Keratinocyte (primary cell): ENCODE measurements at places on chromosomes 5 and 9.

GRCh38 chr5:163350083-163350482 is 87.3 kb upstream of the CCNG1 start:
- DNase-seq, result no peak

GRCh38 chr5:170139786-170140335 is 34.2 kb downstream of the FOXI1 start:
- no peak for DNase-seq

GRCh38 chr5:133731951-133732350 is 119.6 kb upstream of the FSTL4 start:
- no peak for DNase-seq

GRCh38 chr5:149406203-149406978 is 27.3 kb upstream of the IL17B start:
- no peak for DNase-seq

- DNase-seq, result no peak
Observed at GRCh38 chr5:125746917-125747316, 676.3 kb upstream of the GRAMD2B start.

GRCh38 chr9:6109571-6109970 is 94.1 kb upstream of the RANBP6 start:
- DNase-seq, result no peak

GRCh38 chr9:99076483-99077171 is 28.3 kb upstream of the TGFBR1 start:
- DNase-seq, result no peak

DNA sequence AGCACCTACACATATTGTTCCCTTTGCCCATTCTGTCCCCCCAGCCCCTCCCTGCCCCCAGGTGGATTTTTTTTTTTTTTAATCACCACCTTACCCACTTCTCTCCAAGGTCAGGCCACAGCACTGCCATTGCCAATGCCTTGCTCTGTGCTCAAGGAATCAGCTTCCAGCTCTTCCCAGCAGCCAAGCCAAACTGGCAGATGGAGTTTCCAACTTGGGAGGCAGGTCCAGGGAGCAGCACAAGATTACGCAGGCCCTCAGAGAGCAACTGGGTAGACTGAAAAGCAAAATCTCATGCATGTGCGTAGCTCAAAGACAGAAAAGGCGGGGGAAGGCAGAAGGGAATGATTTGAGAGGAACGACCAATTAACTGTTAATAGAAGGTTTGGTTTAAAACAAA is 15.1 kb downstream of the GRHPR start:
- no peak for DNase-seq

DNA sequence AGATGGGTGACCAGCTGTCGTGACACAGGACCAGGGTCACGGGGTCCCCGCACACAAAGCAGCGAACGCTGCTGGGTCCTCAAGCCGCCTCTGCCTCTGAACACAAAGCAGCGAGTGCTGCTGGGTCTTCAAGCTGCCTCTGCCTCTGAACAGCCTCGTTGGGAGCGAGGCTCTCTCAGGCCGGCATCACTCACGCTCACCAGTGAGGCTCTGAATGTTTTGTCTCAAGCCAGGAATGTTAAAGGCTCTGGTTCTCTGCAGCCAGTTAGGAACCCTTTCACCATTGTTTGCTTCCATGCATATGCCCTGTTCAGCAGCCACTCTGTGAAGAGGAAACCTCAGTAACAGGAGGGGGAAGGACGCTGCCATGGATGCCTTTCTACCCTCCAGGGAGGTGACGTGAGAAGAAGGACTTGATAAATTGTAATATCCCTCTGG is 82.7 kb upstream of the TAF11L2 start:
- no peak for DNase-seq

- DNase-seq, result peak; percentile 7
Observed at GRCh38 chr5:68369023-68369359, 153.4 kb downstream of the PIK3R1 start.

- no peak for DNase-seq
Observed at GRCh38 chr5:76050134-76050533, 33.0 kb upstream of the SV2C start.

GRCh38 chr9:30915451-30915850 is 1469.0 kb upstream of the ACO1 start:
- DNase-seq, result no peak

DNA sequence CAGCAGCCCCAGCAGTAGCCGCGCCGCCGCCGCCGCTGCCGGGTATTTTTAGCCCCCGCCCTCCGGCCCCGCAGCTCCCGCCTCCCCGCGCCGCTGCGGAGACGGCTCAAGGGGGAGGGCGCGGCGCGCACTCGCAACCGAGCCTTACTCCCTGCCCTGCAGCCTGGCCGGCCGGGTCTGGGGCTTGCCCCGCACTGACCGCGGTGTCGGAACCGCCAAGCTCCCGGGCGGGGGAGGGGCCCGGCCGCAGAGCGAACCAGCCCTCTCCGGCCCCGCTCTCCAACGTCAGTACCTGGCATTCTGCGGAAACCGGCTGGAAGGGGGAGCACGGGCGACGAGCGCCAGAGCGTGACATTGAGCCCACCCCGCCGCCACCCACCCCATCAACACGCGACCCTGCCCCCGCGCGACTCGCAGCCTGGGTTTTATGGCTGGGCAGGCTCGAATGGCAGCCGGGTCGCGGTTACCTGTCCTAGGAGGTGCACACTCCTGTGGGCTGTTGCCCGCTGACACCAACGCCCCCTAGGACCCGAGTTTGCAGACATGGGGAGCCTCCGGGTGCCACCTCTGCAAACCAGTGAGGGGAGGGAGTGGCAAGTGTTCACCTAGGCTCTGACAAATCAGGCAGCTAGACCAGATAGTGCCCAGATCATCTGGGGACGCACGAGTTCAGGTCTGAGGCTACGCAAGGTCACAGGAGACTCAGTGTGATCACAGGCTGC is at the start of gene ACSL6:
Gene ACSL6 (minus strand): TSS at position 37 of the 722 bp plus-strand sequence. CDS start 105 bp downstream, outside the sequence.
- DNase-seq, result no peak

GRCh38 chr5:120446068-120446492 is 18.0 kb upstream of the PRR16 start:
- no peak for DNase-seq

DNA sequence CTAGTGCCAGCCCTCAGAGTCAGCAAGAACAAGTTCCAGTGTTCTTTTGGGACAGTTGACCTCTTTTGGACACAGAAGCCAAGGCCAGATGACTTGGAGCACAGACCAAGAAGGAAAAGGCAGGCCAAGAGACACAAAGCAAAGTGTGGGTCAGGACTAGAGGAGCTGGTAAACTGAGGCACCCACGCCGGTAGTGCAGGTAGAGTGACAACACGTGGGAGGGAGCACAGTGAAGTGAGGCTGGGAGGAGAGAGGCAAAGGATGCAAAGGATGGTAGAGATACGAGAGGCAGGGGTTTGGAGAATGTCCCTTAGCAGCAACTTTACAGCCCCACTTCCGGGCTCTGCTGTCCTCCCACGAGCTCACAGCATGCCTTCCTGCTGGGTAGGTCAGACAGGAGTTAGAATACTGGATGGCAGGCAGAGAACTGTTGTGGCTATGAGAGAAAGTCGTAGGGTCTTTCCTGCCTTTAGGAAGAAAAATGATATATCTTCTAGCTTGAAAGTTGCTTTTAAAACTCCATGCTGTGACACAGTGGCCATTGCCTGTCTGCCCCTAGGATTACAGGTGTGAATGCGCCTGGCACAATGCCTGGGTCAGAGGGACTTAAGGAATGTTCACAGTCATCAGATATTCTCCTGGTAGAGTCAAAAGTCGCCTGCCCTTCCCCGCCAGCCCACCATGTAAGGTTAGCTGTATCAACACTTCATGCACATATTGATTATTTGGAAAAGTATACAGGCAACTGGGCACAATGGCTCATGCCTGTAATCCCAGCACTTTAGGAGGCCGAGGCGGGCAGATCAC is 97.9 kb downstream of the PDE8B start:
- no peak for DNase-seq

- DNase-seq, result peak; percentile 81
Observed at GRCh38 chr5:82183828-82184227, 94.3 kb downstream of the RPS23 start.

GRCh38 chr5:39190311-39191102 is 28.9 kb downstream of the FYB1 start:
- DNase-seq, result no peak

- DNase-seq, result no peak
Observed at GRCh38 chr5:6674886-6675285, 38.3 kb upstream of the TENT4A start.

- no peak for DNase-seq
Observed at GRCh38 chr9:93126825-93127368, 7.2 kb downstream of the NINJ1 start.

- DNase-seq, result no peak
Observed at GRCh38 chr5:158139161-158139560, 280.2 kb upstream of the CLINT1 start.

- no peak for DNase-seq
Observed at GRCh38 chr5:60701321-60701968, 1.5 kb upstream of the DEPDC1B start.
